GM12865 (cell line): ENCODE measurements at places on chromosomes 1 and 21.

- DNase-seq = no peak
These were observed at the start of gene TINAGL1 for GRCh38 chr1:31576201-31576669. Gene TINAGL1 (plus strand): TSS chr1:31576515. CDS start chr1:31577149, 634 bp downstream.

- DNase-seq = no peak
These were observed 5.6 kb upstream of the TFF3 start for GRCh38 chr21:42320791-42321190.

GRCh38 chr1:3636531-3636930 lies 11.7 kb downstream of the TPRG1L start:
- DNase-seq = no peak

DNA sequence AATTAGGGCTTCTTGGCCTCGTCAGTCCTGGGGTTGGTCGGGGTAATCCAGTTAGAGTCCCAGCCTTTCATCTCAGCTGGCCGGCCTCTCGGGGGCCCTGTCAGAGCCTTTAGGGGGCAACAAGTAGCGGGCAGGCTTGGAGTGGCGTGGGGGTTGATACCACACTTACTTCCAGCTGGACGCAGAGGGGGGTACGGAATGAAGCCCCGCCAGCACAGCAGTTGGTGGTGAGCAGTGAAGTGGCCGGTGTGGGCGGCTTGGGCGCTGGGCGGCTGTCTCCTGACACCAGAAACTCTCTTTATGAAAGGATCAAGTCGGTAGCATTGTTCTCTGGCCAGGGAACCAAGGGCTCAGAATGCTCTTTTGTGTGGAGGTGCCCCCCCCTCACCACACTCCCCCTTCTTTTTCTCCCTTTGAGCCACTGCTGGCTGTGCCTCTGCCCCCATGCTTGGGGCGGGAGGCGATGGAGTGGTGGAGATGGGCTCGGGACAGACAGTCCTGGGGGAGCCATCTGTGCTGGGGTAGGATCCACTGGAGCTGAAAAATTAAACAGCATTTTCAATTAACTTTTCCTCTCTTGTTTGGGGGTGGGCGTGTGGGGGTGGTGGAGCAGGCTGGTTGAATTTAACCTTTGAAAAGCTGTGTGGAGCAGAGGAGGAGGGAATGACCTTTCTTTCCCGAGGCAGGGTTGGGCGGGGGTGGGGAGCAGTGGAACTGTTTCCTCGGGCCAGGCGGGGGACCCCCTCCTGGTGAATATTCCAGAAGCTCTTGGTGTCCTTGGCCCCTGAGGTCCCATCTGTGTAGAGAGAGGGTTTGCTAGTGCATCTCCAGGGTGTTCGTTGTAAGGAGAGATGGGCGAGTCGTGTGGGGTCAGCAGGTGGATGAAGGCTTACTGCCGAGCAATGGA lies 102.7 kb downstream of the RNF220 start:
- DNase-seq = no peak

DNA sequence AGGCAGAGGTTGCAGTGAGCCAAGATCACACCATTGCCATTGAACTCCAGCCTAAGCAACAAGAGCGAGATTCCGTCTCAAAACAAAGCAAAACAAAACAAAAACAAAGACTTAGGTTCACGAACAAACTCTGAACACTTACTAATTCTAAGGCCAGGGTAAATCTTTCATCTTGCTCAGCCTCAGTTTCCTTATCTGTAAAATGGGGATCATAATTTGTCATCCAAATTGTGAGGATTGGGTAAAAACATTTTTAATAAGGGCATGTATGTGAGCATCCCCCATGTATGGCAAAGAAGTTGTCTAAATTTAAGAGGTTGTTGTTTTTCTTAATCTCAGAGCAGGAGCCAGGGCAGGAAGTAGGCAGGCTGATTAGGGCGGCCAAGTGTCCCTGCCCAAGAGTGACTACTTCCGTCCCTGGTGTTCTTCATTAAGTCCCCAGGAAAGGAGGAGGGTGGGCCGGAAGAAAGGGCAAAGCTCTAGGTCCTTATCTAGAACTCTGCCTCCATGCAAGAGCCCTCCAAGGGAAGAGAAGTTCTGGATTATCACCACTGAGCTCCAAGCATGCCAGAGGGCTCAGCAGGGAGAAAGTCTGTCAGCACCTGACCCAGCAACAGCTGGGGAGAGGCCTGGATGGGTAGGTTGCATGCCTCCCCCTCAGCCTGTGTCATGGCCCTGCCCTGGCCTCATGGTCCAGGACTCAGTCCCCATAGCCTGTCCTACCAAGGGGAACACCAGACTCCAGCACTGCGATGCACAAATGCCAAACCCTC lies 49.9 kb upstream of the CLIC4 start:
- DNase-seq = peak; percentile 60

- DNase-seq = no peak
These were observed 154.6 kb downstream of the VAV3 start for GRCh38 chr1:107810291-107810951.
